ENCODE measurements at places on chromosomes 2 and 18.

- DNase-seq, result no peak
Measured at GRCh38 chr18:73933685-73934084, 213.9 kb downstream of the FBXO15 start.

DNA sequence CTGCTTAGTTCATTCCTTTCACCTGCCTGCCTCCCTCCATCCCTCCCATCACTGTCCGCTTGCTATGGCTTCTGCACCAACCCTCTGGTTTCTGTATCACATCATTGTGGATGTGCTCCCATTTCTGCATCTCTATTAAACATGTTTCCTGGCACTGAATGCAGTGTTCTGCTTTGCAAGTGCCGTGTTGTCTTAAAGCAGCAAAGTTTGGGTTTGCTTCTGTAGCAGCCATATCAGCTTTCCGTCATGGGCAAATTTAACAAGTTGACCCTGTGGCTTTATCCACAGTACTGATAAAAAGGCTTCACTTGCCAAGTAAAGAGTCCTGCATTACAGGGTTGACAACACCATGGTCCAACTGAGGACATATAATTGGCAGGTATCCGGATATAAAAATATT lies 165.5 kb downstream of the PTGR3 start:
- DNase-seq, result no peak

GRCh38 chr18:70288171-70288850 lies 534 bp upstream of the SOCS6 start:
- DNase-seq, result no peak

DNA sequence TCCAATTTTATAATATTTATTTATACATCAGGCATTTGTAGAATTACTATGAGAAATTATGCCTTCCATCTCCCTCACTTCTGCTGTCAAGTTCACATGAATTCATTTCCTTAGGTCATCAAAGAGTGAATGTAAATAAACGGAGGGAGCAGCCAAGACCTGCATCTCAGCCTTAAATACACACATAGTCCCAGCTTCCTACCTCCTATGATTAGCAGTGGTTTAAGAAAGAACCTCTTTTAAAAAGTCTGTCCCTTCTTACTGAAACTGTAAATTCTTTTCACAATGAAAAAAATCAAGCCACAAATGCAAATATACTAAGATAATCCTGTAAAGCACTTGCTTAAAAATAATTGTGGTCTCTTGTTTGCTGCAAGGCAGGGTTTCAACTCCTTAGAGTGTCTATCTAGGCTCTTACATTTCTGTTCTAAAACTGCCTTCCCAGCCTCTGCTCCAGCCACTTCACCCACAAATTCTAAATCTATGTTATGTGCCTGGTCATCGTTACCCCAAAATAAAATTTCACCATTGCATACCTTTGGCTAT lies 532.7 kb upstream of the FSHR start:
- DNase-seq, result no peak

- no peak for DNase-seq
Measured at GRCh38 chr2:213246497-213247281, 37.6 kb upstream of the SPAG16 start.

DNA sequence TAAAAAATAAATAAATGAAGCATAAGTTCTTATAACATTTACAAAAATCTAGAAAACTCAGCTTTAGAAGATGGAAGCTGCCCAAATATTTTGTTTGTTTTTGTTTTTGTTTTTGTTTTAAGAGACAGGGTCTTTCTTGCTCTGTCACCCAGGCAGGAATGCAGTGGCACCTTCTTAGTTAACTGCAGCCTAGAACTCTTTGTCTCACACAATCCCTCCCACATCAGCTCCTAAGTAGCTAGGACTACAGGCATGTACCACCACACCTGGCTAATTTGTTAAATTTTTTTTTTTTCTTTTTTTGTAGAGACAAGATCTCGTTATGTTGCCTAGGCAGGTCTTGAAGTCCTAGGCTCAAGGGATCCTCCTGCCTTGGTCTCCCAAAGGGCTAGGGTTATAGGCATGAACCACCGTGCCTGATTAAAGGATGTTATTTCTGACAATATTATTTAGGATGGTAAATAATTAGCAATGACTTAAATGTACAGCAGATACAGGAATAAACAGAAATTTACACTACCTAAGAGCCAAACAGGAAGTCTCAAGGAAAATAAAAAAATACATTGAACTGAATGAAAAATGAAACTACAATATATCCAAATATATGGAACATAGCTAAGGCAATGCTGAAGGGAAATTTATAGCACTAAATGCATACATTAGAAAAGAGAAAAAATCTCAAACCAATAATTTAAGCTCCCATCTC lies 17.2 kb downstream of the SESTD1 start:
- no peak for DNase-seq

DNA sequence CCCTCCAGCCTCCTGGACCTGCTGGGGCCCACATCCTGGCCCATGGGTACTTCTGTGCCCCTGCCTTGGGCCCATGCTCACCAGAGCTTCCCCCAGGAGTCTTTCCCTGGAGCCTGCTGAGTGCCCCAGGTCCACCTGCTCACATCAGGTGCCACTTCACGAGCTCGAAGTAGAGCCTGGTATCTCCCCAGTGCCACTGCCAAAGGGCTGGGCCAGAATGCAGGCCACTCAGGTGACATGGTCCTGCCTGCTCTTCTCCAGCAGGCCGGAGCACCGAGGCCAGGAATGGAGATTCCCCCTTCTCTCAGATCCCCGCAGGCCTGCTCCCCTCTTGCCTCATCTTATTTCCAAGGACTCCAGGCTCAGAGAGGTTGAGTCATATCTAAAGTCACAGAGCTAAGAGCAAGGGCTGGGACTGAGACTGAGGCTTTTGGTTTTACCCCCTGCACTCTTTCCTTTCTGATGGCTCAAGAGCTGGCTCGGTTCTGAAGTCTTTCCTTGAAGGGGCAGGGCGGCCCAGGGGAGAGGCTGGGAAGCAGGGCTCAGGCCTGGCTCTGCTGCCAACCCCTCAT lies 79.2 kb downstream of the HS1BP3 start:
- no peak for DNase-seq

DNA sequence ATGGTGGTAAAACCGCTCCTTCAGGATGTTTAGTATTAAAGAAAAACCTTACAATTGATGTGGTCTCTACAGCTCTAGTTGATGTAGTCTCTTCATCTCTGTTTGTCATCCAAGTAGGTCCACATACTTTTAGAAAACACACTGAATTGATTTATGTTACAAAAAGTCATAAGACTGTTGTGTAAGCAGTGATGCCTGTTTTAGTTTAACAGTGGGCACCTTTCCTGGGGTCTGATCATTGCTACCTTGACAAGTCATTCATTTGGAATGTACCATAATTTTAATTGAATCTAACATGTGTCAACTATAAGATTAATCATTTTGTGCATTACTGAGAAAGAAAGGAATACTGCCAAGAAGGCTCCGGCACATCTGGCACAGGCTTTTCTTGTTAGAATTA lies 34.3 kb downstream of the GIGYF2 start:
- DNase-seq, result no peak

DNA sequence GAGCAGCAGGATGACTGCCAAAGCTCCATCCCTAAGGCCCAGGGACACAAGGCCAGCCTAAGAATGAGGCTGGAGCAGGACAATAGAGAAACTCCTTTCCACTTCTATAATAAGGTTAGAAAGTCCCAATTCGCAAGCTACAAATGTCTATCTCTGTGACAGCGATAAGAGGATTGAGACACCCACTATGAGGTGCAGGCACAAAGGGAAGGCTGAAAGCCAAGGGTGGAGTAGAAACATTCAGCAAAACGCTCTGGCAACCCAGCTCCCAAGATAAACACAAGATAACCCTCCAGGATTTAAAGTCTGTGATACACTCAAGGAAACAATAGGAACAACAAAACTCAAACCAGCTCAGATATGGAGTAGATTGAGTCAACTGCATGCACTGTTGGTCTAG lies 418.0 kb upstream of the UBE2E3 start:
- DNase-seq, result no peak

DNA sequence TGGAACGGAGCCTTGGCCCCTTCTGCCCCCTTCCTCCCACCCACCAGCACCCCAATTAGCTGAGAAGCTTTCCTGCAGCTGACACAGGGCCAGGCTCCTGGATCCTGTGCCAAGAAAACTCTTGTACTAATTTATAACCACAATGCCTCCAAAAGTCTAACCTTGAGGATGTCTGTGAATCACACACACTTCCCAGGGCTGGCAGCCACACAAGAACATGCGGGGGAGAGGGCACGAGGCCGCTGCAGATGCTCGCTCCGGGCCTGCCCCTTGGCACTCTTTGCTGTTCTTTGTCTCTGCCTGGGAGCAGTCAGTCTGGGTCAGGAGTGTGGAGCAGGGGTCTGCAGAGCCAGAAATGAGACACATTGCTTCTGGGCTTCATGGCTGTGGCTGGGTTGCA lies 62.7 kb upstream of the KIF5C start:
- DNase-seq, result no peak

DNA sequence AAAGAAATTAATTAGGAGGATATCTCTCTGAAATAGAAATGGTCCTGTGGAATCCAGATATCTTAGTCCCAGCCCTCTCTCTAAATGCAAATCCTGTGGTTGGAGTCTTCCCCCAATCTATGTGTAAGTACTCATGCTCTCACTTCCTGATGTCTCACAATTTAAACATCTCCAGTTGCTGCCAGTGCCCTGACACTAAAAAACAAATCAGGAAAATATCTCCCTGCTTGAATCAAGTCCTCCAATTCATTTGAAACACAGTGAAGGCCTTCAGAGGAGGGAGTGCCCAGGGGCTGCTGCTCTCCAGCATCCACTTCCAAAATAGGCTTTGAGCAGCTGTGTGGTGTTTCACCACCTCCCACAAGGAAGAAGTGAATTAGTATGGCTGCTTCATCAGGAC lies 413.8 kb downstream of the RAD51AP2 start:
- no peak for DNase-seq

DNA sequence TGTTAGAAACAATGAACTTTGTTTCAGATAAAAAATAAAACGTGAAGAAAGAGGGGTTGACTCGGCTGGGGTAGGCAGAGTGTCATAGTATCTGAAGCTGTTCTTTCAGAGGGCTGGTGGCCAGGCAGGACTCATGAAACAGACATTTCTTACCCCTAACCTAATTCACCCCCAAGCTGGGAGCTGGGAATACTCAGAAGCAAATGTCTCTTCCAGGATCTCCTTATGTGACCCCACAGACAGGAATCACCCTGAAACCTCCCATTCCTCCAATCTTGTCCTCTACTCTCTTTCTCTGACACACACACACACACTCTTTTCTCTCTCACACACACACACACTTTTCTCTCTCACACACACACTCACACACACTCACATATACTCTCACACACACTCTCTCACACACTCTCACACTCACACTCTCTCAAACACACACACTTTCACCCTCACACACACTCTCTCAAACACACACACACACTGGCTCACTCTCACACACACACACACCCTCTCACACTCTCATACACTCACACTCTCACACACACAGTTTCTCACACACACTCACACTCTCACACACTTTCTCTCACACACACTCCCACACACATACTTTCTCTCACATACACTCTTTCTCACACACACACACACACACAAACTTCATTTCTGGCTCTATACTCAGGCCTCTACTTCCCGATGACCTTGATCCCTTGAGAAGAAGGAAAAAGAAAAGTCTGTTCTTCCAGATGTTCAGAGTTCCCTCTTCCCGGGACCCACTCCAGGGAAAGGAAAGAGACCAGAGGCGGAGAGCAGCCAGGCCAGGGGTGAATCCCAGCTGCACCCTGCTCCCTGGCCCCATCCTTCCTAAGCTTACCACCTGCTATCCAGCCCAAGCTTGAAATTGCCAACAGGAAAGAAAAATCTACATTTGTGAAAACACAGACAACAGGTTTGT lies 167.7 kb downstream of the TXNL1 start:
- DNase-seq, result no peak

DNA sequence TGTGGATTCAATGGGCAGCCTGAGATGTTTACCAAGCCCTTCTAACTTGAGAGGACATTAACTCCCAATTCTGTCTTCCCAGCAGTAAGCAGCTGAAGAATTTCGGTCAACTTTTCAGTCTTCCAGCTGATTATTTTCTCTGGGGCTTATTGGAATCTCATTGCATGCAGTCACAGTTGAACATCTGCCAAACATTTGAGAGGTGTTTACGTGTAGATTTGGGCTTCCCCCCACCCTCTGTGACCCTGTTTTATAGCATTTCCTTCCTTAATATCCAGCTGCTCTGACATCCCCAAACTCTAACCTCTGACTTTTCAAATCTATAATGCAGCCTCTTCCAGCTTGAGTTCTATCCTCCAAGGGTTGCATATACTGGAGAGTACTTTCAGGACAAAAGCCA lies 16.5 kb upstream of the VIT start:
- no peak for DNase-seq

GRCh38 chr2:100380681-100381080 lies 36.8 kb downstream of the CHST10 start:
- no peak for DNase-seq

- no peak for DNase-seq
Measured at GRCh38 chr18:60246606-60247005, 126.0 kb downstream of the MC4R start.

GRCh38 chr2:15942711-15943345 lies 2.5 kb downstream of the MYCN start:
- no peak for DNase-seq

GRCh38 chr2:100736121-100736915 lies 83.6 kb upstream of the NPAS2 start:
- no peak for DNase-seq

- DNase-seq, result no peak
Measured at GRCh38 chr2:71777946-71778345, 324.6 kb downstream of the DYSF start.

GRCh38 chr2:70356941-70357683 lies 55.2 kb upstream of the FAM136A start:
- DNase-seq, result no peak

DNA sequence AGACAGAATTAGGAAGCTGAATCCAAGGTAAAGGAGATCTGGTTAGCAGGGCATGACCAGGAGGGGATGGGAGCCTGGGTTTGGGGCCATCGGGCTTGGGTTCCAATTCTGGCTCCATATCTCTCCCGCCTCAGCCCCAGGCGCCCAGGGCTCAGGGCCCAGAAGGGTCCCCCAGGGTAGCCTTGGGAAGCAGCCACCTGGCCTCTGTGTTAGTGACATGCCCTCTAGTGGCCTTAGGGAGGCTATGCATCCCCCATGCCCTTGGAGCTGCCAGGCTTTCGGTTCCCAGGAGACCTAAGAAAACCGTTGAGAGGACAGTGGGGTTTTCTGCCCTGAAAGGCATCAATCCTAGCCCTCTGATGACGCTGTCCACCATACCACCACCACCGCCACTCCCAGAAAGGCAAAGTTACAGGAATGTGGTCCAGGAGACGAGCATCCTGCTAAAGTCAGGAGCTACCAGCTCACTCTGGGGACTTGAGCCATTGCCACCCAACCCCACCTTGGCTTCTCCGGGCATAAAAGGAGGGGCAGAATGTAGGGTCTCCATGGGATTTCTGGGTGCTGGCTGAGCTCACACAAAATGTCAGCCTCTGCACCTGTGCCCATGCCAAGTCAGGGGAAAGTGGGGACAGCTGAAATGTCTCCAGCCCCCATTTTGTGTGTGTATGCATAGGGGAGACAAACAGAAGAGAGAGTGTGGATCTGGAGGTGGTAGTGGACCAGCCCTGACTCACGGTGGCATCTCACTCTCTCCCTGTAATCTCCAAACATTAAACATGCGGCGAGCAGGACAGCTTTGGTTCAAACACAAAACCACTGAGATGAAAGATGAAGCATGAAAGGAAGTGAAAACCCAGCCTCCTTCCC lies 56.5 kb downstream of the EMX1 start:
- DNase-seq, result no peak

Measured in GOT3 (cell line).